Globus pallidus (tissue), 1 donor: ENCODE measurements at places on chromosomes 4 and X.

DNA sequence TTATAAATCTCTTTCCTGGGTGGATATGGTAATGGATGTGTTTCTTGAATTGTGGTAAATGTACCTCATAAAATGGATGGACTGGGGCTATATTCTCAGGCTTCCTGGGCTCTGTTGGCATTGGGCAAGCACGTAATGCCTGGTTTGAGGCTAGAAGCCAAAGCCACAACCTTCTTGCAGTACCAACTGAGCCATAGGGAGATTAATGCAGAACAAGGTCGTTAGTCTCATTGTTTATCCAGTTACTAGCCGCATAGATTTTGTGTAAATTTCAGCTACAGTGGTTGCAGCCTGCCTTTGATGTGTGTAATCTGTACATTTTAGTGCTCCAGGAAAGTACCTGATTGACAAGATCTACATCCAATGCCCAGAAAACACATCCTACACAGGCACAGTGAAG, 7.2 kb upstream of the LEF1 start:
- no peak for DNase-seq

- DNase-seq: no peak
Observed at GRCh38 chr4:129342819-129343408, 247.0 kb downstream of the C4orf33 start.

DNA sequence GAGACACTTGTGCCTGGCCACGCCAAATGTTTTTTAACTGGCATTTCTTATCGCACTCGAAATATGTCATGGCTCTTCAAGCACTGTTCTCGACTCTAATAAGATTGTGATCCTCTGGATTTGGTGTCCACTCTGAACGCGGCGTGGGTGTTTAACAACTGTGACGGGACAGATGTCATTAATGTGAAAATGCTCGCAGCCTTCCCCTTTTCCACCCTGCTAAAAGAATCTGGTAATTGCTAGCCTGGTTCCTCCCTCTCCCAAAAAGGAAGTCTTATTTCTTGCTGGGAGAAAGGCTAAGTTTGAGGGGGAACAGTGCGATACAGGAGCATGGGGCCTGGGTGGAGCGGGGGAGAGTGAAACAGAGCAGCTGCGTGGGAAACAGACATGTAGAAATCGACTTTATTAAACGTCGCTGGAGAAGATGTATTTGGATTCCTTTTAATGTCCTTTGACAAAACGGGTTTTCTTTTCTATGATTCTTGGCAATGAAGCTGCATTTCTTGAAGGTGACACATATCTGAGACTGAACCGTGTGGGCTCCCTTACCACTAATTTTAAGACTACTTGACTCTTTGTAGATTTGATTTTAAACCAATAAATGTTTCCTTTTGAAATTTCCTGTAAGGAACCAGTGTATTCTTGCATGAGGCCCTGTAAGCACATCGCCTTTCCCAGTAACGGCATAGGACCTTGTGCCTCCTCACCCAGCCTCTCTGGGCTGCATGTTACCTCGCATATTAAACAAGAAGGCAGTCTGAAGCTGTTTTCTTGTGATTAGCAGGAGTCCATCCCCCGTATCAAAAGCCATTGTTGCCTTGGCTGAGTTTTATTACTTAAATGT, 17.8 kb downstream of the TBC1D1 start:
- no peak for DNase-seq

GRCh38 chr4:178415925-178416324, 973.7 kb upstream of the AGA start:
- no peak for DNase-seq

GRCh38 chr4:145818011-145818410, 120.6 kb downstream of the ZNF827 start:
- no peak for DNase-seq

- no peak for DNase-seq
Observed at GRCh38 chr4:158211222-158211621, 936 bp downstream of the TMEM144 start.
